ENCODE measurements at places on chromosomes 2 and 18.

GRCh38 chr2:73176205-73176880 is 26.0 kb upstream of the NOTO start:
- no peak for DNase-seq

GRCh38 chr2:85181134-85181631 is 48.0 kb downstream of the TCF7L1 start:
- no peak for DNase-seq

DNA sequence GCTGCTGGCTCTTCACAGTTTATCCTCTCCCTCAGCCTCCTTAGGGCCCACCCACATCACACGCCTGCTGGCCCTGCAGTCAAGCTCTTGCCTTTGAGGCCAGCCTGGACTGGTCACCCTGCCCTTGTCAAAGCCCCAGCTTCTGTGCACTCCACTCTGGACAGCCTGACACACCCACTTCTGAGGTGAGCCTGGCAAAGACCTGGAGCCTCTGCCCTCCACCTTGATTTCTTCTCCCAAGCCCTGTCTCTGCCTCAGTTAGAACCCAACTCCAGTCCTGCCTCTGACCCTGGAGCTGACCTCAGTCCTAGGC is 37.0 kb upstream of the TAF1B start:
- no peak for DNase-seq

- DNase-seq = peak; percentile 89
Measured at GRCh38 chr2:133841900-133842299, 273.6 kb upstream of the NCKAP5 start.

GRCh38 chr18:30432349-30432748 is 610.2 kb downstream of the DSC3 start:
- no peak for DNase-seq

DNA sequence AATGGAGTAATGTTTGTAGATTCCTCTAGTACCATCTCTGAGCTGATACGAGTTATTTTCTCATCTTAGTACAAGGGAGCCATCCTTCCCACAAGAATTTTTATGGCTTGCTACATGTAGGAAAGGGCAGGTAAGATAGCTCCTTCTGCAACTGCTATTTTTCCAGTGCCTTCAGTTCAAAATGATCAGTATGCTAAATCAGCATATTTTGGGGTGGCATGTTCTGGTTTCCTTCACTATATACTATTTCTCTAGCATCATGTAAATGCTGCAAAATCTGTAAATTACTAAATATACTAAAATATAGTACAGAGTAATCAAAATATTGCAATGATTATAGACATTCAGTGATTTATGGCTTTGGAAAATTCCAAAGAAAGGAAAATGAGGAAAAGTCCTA is 1230.0 kb upstream of the CHAC2 start:
- DNase-seq = no peak

DNA sequence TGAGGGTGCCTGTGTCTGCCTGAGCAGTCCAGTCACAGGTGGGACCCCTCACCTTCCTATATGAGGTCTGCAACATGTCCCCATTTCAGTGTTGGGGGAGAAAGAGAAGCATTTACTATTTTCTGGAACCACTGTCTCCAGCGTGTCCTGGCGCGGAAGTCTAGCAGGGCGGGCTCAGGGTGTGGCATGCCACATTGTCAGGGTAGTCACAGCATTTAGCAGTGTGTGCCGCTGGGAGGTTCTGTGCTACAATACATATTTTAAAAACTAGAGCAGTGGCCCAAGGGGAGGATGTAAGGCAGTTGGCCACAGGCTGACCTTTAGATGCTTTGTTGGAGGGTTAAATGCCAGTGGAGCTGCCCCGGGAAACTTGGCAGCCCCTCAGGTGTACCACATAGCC is 12.5 kb downstream of the UBE2F start:
- DNase-seq = no peak

GRCh38 chr2:105797298-105797819 is 52.6 kb downstream of the NCK2 start:
- DNase-seq = peak; percentile 23

- no peak for DNase-seq
Measured at GRCh38 chr18:69651243-69651642, 250.6 kb downstream of the DOK6 start.

GRCh38 chr2:138277062-138277461 is 224.5 kb upstream of the SPOPL start:
- no peak for DNase-seq

DNA sequence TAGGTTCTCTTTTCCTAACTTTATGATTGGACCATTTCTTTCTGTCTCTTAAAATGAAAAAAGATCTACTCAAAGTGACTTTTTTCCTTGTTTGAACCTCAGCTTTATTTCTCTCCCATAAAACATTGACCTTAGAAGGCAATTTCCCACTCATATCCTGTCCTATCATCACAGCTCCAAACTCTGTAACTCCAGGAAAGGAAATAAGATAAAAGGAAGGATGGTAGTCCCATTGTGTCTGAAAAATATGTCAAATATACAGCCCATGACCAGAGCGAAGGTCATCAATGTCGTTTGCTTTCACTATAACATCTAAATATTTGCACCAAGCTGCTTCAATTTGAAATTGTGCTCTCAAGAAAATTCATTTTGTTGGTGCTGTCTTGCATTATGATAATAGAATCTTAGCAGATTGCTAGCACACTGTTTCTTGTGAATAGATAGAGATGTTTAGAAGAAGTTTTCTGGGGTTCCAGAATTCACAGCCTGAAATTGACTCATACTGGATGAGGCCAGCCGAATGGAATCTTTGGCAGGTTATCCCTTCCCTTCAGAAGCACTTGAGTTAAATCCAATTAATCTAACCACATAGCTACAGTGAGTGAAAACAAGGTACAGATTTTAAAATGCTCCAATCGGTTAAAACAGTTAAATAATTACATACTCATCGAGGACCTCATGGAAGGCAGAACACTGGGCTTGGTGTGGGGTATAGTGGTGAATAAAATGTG is 95.1 kb downstream of the CRIM1 start:
- peak; percentile 93 for DNase-seq

DNA sequence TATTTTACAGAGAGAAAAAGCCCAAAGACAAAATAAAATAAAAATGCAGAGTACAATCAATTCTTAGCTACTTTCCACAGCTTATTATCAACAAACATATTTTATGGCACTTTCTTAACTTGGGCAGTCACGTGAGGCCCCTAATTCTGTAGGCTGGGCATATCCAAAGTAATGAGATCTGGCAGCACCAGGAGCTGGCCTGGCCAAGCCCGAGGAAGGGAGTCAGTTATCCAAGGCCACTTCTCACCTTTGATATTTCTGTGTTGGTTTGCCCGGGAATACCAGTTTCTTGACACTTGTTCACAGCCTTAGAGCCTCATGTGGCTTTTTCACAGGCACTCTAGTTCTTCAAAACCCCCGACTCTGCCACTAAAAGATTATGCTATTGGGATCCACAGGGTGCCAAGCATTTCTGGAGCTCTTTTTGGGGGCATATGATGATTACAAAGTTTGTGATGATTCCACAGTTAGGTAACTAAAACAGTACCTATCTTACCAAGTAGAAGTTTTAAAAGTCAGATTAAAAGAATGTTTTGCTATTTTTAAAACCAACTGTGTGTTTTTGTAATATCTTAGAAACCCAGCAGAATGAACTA is 90.4 kb downstream of the MEP1B start:
- no peak for DNase-seq

GRCh38 chr18:24677011-24677410 is 216.6 kb downstream of the HRH4 start:
- DNase-seq = no peak

DNA sequence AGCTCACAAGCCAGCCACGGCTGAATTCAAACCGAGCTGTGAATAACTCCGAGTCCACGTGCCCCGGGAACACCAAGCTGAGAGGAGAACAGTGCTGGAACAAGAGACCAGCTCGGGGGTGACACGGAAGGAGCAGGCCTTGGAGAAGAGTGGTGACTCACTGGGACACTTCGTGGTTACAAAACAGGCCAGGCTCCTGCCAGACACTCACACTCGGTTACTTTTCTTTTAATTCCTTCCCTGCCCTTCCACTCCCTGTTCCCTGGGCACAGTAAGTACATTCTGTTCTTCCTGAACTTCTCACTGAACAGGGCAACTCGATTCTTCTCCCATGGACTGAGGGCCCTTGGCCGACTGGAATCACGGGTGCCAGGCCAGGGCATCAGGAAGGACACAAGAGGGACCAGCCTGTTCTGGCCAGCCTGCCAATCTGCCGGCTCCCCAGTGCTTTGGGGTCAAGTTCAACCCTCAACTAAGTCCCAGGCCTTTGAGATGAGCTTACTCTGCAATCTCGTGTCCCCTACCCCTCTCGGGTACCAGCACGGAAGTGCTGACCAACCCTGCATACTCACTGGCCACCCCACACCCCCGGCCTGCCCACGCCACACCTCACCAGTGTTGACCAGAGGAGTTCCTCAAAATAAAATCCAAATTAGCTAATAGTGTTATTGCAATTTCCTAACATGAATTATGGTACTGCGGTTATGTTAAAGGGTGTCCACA is 87.5 kb downstream of the TFCP2L1 start:
- peak; percentile 97 for DNase-seq

DNA sequence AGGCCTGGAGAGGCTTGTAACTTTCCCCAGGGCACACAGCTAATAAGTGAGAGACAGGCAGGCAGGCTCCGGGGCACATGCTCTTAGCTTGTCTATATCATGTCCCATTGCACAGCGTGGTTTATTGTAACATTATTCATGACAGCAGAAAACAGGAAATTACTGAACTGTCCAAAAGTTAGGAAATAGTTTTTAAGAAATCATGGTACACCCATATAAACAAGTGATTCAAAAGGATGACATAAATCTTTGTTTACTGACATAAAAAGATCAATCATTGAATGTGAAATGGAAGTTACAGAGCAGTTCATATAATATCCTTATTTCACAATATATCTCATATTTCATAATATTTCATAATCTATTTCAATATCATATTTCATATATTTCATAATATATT is 34.3 kb upstream of the TXNDC2 start:
- no peak for DNase-seq

DNA sequence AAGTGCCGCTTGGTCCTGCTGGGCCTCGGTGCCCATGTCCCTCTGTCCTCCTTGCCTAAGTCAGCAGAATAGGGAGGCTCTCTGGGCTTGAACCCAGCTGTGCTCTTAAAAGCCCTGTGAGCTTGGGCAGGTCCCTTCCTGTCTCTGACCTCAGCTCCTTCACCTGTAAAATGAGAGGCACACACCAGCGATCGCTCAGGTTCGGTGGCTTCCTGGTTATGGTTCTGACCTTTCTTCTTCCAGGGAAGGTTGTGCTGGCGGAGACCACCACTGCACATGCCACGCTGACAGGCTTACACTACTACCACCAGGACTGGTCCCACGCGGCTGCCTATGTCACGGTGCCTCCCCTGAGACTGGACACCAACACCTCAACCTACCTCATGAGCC is 36.1 kb upstream of the MAPRE3 start:
- no peak for DNase-seq

GRCh38 chr2:167582619-167583018 is 664.8 kb downstream of the STK39 start:
- no peak for DNase-seq

- DNase-seq = no peak
Measured at GRCh38 chr18:24570716-24571115, 110.3 kb downstream of the HRH4 start.

DNA sequence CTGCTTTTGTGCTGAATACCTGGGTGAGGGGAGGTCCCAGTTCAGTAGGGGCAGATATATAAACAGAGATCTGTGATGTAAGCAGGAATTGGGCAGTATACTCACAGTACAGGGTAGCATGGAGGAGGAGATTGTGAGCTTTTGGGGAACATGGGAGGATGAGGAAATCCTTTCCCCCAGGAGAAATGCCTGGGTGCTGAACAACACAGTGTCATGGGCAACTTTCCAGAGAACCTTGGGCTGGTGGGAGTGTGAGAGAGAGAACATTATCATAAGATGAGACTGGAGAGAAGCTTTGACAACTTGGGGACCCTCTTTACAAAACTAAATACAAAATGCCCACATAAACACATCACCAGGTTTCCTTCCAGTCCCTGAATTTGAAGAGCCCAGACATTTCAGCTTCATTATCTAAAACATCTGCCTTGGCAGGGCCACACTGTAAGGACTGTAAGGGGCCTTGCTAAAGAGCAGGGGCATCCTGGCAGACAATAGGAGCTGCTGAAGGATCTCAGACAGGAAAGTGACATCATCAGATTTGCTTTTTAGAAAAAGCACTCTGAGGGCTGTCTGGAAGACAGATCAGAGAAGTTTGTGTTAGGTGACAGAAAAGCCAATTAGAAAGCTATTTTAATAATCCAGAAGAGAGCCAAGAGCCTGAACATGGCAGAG is 303.1 kb upstream of the FBXO11 start:
- peak; percentile 5 for DNase-seq

- DNase-seq = no peak
Measured at GRCh38 chr2:196169516-196169915, 1.9 kb downstream of the STK17B start.

DNA sequence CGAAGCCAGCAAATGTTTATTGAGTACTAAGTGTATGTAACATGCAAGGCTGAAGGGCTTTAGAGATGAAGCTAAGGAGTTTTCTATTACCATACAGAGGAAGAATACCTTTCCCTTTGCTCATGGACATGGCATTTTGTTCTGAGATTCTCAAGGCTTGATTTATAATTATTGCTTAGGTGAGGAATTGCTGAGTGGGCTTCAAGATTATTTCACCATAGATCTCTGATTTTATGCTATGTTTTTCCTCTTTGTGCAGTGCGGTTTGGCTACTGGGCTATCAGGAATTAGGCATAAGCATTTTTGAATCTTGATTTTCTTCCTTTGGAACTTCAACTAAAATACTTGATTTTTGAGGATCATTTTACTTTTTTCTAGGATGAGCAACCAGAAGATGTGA is 42.5 kb downstream of the VRK2 start:
- no peak for DNase-seq

DNA sequence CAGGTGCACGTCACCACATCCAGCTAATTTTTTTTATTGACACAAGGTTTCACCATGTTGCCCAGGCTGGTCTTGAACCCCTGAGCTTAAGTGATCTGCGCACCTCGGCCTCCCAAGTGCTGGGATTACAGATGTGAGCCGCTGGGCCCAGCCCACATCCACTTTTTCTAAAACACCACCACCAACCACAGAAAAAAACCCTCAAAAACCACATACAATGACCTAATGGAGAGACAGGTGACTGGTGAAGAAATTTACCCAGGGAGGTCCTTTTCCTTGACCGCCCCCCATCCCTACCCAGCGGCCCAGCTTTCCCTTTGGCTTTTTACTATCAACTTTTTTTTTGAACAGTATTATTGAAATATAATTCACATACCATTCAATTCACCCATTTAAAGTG is 47.9 kb downstream of the CACNB4 start:
- no peak for DNase-seq

DNA sequence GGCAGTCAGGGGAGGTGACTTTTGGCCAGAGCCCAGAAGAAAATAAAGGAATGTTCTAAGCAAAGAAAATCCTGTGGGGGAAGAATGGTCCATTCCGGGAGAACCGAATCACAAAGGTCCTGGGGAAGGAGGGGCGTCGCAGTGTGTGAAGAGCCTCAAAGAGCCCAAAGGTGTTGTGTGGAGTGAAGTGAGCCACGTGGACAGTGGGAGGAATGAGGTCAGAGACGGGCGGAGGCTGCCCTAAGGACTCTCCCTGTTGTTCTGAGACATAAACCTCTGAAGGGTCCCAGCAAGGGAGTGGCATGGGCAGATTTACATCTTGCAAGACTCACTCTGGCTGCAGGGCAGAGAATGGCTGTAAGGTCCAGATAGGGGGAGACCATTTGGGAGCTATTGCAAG is 91.3 kb upstream of the SEC11C start:
- no peak for DNase-seq

- DNase-seq = no peak
Measured at GRCh38 chr2:155350783-155351580, 652.5 kb downstream of the KCNJ3 start.

GRCh38 chr2:32960647-32961403 is 14.1 kb downstream of the LTBP1 start:
- DNase-seq = no peak
